ENCODE measurements at places on chromosomes 13 and 19. TPM values are rescaled to one million over a fixed set of nuclear protein-coding genes. Genes with fewer than 3 reads are reported as not detected.

Gene CNFN
- total RNA-seq, result not detected

DNA sequence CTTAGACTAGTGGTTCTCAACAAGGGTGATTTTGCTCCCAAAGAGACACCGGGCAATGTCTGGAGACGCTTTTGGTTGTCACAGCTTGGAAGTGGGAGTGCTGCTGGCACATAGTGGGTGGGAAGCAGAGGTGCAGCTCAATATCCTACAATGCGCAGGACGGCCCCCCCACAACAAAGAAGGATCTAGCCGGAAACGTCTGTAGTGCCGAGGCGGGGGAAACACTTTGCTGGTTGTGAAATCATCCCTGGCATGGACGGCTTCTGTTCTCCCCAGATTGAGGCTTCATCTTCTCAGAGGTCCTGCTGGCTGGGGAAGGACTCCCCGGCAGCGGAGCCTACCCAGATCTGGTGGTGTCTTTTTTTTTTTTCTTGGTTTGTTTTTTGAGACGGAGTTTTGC lies 13.4 kb upstream of the SYT5 start:
- no peak for DNase-seq
- H3K27me3 ChIP-seq, result no peaks in the 10 kb centered on the region
- H3K36me3 ChIP-seq, result no peaks in the 10 kb centered on the region
- H3K4me3 ChIP-seq, result no peak overlapping the region
- H3K4me1 ChIP-seq, result peaks cover 4% of the 10 kb centered on the region
- no peak overlapping the region for H3K27ac ChIP-seq

Gene SIGLEC10
- total RNA-seq, result 76.5 TPM

DNA sequence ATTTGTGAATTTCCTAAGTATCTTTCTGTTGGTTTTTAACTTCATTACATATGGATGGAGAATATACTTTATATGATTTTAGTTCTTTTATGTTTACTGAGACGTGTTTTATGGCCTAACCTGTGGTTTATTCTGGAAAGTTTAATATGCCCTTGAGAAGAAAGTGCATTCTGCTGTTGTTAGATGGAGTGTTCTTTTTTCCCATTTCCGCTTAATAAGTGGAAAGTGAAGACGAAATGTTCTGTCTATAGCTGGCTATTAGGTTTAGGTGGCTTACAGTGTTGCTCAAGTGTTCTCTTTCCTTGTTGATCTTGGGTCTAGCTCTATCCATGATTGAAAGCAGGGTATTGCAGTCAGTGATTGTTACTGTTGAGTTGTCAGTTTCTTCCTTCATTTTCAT lies 17.2 kb upstream of the TIMM50 start:
- H3K27me3 ChIP-seq, result no peaks in the 10 kb centered on the region
- H3K4me3 ChIP-seq, result no peak overlapping the region
- no peak for DNase-seq
- no peaks in the 10 kb centered on the region for H3K4me1 ChIP-seq
- no peak overlapping the region for H3K27ac ChIP-seq

Gene OR7C1
- total RNA-seq, result not detected

DNA sequence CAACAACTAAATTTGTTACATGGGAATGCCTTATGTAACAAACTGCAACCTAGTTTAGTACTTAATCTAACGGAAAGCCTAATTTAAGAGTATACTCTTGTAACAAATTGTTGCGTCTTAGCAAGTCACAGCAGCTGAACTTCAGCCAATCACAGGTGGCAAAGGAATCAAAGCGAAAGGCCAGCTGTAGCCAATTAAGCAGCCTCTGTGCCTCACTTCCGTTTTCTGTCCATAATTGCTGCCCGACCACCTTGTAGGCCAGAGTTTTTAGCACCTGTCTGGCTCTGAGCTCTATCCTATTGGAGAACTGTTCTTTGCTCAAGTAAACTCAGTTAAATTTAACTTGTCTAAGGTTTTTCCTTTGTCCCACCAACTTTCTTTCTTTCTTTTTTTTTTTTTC lies 18.1 kb upstream of the HSPH1 start:
- no peaks in the 10 kb centered on the region for H3K36me3 ChIP-seq
- no peak for DNase-seq
- H3K27me3 ChIP-seq, result no peaks in the 10 kb centered on the region
- H3K27ac ChIP-seq, result no peak overlapping the region
- no peak overlapping the region for H3K4me3 ChIP-seq

Gene STRN4
- 124 TPM for total RNA-seq

Gene SERP2
- total RNA-seq, result 5.1 TPM

GRCh38 chr19:38743394-38744297 lies 628 bp downstream of the CAPN12 start:
- H3K27ac ChIP-seq, result no peak overlapping the region
- DNase-seq, result peak; percentile 71
- H3K27me3 ChIP-seq, result no peaks in the 10 kb centered on the region
- H3K4me3 ChIP-seq, result no peak overlapping the region
- H3K4me1 ChIP-seq, result no peaks in the 10 kb centered on the region

DNA sequence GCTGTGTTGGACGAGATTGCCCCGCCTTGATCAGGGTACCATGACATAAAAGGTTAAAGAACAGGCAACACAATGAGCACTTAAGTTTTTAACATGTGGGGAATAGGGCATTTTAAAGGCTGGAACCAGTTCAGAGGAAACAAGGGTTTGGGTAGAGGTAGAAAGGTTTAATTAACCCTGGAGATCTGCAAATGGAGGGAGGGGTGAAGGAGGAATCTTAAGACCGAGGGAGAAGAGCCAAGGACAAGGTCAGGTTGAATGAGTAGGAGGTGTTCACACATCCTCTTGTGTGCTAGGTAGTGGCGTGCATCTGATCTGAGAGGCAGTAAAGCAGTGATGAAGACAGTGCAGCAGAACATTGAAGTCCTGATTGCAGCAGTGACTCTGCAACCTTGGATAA lies 28.5 kb downstream of the SKA3 start:
- peaks cover 8% of the 10 kb centered on the region for H3K4me1 ChIP-seq
- no peak overlapping the region for H3K4me3 ChIP-seq
- no peaks in the 10 kb centered on the region for H3K27me3 ChIP-seq
- H3K27ac ChIP-seq, result no peak overlapping the region
- H3K36me3 ChIP-seq, result peaks cover 29% of the 10 kb centered on the region

DNA sequence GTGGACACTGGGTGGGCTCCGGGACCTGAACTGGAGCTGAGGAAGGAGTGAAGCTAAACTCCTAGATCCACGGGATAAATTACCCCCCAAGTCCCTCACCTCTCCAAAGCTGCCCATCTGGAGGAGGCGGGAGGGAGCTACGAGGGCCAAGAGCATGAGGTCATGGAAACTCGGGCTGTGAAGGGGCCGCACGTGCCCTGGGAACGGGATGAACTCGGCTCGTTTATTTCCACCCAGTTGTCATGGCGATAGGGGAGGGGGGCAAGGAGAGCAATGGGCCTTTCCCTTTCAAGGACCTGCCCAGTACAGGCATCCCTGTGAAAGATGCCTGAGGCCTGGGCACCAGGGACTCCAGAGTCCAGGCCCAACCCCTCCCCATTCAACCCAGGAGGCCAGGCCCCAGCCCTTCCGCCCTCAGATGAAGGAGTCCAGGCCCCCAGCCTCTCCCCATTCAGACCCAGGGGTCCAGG lies 3.8 kb downstream of the PPP1R12C start:
- H3K36me3 ChIP-seq, result peaks cover 36% of the 10 kb centered on the region
- H3K4me1 ChIP-seq, result peaks cover 52% of the 10 kb centered on the region
- H3K4me3 ChIP-seq, result no peak overlapping the region
- peak; percentile 85 for DNase-seq
- H3K27me3 ChIP-seq, result no peaks in the 10 kb centered on the region
- H3K27ac ChIP-seq, result peak overlapping the region; percentile 78

DNA sequence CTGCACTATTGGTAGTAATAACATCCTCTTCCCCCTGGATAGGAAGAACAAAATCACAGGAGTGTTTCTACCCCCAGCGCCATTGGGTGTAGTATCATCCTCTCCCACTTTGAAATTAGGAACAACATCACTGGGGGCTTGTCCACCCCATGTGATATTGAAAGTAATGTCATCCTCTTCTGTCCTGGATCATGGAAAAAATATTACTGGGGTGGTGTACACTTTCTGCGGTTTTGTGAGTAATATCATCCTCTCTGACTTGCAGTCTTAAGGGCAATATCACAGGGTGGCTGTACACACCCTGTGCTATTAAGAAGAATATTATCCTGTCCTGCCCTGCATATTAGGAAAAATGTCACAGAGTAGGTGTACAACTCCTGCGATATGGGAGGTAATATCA lies 4.9 kb upstream of the RGCC start:
- no peak overlapping the region for H3K4me3 ChIP-seq
- DNase-seq, result no peak
- no peaks in the 10 kb centered on the region for H3K36me3 ChIP-seq
- no peak overlapping the region for H3K27ac ChIP-seq
- H3K27me3 ChIP-seq, result no peaks in the 10 kb centered on the region

Gene SIGLEC8
- 0.78 TPM for total RNA-seq

- peaks cover 13% of the 10 kb centered on the region for H3K27me3 ChIP-seq
- H3K36me3 ChIP-seq, result no peaks in the 10 kb centered on the region
- H3K27ac ChIP-seq, result no peak overlapping the region
These were observed 25.9 kb downstream of the GRIN2D start for GRCh38 chr19:48419158-48419920.

- H3K4me1 ChIP-seq, result no peaks in the 10 kb centered on the region
- H3K27ac ChIP-seq, result no peak overlapping the region
- no peak for DNase-seq
- peaks cover 59% of the 10 kb centered on the region for H3K36me3 ChIP-seq
These were observed 20.0 kb downstream of the SETDB2 start for GRCh38 chr13:49464085-49464484.

Measured in upper lobe of left lung (tissue), 6 donors.